GM13977 (cell line): ENCODE measurements at places on chromosomes 5 and 9.

DNA sequence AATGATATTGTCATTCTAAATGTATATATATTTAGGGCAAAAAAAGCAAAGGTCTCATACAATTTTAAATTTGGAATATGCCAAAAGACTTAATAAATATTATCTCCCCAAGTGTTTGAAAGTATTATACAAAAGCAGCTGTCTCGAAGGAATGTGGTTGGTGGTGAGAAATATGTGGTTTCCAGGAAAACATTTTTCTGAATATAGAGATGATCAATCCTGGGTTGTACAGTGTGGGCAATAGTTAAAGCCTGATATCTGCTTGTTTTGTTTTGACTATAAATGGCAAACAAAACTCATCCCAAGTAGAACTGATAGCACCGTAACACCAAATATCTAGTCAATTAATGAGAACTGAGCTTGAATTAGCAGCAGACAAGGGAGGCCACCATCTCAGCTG lies 391.8 kb upstream of the CD180 start:
- no peak for DNase-seq

GRCh38 chr5:159184858-159185381 lies 24.4 kb downstream of the RNF145 start:
- DNase-seq: no peak

DNA sequence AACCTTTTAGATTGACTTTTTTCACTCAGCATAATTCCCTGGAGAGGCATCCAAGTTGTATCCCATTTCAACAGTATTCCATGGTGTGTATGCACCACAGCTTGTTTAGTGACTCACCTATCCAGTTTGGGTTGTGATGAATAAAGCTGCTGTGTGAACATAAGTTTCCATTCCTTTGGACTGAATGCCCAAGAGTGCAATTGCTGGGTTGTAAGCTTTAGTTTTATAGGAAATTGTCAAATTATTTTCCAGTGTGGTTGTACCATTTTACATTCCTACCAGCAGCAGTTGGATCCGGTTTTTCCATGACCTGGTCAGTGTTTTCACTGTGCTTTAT lies 60.9 kb upstream of the TMED7 start:
- DNase-seq: no peak

DNA sequence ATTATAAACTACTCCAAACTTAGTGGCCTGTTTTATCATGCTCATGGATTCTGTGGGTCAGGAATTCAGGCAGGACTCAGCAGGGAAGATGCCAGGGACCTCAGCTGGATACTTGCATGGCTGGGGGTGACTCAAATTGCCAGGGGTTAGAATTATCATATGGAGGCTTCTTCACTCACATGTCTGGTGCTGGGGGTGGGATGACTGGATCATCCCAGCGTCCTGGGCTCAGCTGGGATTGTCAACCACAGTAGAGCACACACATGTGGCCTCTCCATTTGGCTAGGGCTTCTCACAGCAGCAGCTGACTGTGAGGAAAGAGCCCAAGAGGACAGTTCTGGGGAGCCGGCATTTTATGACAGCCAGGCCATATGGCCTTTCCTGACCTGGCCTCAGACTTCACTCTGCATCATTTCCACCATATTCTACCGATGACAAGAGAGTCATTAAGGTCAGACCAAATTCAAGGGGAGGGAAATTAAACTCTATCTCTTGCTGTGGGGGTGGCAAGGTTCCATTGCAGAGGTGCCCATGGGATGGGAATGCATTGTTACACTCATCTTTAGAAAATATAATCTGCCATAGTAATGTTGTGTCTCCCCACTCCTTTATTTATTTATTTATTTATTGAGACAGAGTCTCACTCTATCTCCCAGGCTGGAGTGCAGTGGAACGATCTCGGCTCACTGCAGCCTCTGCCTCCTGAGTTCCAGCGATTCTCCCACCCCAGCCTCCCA lies 5.2 kb upstream of the GRK6 start:
- DNase-seq: no peak

GRCh38 chr9:75063556-75064305 lies 24.2 kb downstream of the NMRK1 start:
- no peak for DNase-seq
